ENCODE measurements at places on chromosomes 6 and 20.

DNA sequence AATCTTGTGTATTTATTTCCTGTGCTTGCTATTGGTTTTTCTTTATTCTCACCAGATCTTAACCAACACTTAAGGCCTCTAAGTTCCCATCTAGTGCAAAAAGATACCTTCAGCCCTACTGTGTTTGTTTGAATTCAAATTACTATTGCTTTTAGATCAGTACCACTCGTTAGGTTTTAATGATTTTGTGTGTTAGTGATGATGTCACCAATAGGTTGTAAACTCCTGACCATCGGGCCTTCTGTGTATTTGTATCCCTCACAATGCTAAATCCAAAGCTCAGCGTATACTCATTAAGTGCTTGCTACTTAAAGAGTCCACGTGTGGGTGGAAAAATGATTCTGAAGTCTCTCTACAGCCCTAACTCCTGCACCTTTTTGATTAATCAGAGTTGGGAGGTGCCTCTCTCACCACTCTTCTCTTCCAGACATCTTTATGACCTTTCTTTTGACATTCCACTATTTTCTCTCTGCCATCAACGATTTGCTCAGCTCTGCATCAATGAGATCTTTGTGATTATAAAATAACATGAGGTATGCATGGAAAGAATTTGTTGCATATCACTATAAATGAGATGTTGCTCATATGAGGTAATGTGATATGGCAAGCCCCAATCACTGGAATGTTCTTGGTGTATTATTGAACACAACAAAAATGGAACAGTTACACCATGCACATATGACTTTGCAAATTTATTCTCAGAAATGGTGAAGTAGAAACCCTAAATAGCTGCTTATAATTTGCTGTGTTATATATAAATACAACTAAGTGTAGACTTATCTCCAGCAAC lies 55.1 kb upstream of the LAMA2 start:
- DNase-seq, result no peak

DNA sequence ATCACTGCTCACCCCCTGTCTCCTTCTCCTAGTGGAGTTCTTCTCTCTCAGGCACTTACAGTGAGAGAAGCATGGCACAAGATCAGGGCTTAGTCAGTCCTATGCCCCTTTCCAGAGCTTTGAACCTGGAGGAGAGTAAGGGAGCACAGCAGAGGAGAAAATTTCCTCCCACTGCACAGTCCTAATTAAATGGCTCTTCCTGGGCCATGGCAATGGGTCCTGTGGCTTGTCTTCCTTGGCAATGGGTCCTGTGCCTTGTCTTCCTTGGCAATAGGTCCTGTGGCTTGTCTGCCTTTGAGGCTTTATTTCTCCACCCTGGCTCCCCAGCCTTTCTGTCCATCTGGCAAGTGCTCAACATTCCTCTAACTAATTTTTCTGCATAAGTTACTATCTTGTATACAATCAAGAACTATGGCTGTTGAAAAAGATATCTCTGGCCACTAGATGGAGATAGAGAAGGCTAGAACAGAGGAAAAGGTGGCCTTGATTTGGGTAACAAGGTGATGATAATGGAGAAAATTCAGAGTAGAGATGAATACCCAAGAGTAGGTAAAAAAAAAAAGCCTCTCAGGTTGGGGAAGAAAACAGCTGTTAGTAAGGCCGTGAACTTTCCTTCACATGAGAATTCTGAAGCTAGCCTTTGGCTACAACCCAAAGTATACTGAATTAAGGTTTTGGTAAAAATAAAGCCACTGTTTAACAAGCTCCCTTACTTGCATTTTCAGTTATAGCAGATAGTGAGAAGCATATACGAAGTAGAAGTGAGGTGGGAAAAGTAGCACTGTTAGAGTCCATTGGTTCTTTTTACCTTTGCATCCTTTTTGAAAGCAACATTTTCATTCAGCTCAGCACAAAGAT lies 504.9 kb downstream of the DOK5 start:
- DNase-seq, result no peak

DNA sequence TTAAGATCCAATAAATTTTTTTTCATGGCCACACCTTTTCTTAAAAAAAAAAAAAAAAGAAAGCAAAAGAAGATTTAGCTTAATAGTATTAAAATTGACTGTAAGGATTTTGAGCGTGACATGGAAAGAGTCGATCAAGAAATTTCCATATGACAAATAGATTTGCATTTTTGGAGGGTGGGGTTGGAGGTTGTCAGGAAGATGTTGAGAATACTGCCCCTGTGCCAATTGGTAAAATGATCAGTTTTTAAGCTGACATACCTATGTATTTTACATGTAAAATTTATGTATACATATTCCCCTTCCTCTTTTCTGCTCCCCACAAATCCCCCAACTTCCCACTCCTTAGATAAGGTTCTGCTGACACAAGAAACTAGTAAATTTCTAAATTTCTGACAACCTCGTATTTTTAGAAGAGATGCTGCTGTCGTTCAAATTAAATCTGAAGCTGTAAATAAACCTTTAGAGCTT lies 520.9 kb downstream of the CD83 start:
- no peak for DNase-seq

- no peak for DNase-seq
Measured at GRCh38 chr6:130136798-130137197, 86.0 kb downstream of the SAMD3 start.

- no peak for DNase-seq
Measured at GRCh38 chr20:57650266-57650665, 30.0 kb upstream of the ZBP1 start.

DNA sequence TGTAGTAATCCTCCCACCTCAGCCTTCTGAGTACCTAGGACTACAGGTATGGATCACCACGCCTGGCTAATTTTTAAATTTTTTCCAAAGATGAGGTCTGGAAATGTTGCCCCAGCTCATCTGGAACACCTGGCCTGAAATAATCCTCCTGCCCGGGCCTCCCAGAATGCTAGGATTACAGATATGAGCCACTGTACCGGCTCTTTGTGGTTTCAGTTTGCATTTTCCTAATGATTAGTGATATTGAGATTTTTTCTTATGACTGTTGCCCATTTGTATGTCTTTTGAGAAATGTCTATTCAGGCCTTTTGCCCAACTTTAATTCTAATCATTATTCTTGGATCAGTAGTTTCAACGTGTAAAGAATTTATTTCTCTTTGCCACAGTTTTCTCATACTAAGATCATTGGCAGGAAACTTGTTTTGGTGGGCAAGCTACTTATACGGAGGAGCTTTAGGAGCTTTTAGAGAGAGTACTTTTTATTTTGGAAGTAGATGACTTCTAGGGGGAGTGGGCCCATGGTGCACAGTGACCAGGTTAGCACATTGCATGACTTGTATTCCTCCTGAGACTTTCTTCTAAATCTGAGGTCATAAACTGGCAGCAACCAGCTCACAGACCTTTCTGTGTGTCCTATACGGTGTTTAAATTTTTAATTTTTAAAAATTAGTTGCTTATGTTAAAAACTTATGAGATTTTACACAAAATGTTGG lies 62.3 kb downstream of the STK4 start:
- DNase-seq, result no peak

DNA sequence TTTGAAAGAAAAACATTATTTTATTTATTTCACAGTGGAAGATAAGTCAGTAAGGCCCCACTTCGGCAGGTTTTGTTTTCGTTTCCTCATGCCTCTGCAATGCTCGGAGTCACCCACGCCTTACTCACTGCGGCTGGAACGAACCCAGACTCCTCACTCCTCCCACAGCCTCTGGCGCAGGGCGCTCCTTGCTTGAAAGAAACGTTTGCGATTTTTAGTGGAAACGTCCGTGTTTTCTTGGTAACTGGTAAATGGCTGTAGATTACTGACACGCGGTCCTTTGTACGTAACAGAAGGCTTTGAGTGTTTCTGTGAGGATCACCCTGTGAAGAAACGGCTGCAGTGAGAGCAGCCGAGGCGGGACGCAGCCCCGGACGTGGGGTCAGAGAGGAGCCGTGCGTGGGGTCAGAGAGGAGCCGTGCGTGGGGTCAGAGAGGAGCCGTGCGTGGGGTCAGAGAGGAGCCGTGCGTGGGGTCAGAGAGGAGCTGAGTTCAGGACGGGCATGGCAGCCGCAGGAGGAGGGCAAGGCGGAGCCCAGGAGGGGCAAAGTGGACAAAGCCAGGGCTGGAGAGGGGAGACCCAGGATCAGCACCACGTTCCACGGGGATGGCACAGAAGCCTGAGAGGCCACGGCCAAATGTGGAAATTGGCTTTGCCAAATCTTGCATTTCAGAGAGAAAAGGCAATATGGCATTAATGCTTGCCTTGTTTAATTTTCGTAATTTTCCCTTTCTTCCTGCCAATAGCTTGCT lies 198.6 kb upstream of the THBS2 start:
- DNase-seq, result no peak

- no peak for DNase-seq
Measured at GRCh38 chr6:17851720-17852161, 135.7 kb downstream of the KIF13A start.

DNA sequence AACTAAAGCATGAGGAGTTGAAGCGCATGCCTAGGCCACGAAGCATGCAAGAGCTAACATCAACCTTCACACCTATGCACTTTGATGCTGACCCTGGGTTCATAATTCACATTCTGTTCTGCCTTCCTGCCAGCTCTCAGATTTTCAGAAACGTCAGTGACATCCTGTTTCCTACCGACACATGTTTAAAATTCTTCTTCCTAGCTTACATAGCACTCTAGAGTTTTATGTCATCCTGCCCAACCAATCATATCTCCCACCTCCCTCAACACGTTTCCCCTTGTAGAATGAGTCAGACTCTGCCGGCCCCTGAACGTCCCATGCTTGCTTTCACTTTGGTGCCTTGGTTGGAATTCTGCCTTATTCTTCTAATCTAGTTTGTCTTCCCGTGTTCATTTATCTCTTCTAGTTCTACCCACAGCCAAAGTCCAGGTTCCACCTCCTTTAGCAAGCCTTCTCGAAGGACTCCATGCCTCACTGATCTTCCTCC lies 97.2 kb upstream of the MAP7 start:
- DNase-seq, result no peak

GRCh38 chr20:57558614-57559288 lies 2.2 kb upstream of the PCK1 start:
- no peak for DNase-seq

GRCh38 chr6:168407842-168408241 lies 33.1 kb upstream of the SMOC2 start:
- DNase-seq, result no peak

DNA sequence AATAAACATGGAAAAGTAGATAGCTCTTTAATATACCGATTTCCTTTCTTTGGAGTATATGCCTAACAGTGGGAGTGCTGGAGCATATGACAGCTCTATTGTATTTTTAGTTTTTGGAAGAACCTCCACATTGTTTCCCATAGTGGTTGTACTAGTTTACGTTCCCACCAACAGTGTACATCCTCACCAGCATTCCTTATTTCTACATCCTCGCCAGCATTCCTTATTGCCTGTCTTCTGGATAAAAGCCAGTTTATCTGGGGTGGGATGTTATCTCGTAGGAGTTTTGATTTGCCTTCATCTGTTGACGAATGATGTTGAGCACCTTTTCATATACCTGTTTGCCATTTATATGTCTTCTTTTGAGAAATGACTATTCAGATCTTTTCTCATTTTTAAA lies 2.6 kb downstream of the MICA start:
- DNase-seq, result no peak

- no peak for DNase-seq
Measured at GRCh38 chr6:141167945-141168344, 964.8 kb upstream of the GJE1 start.

- peak; percentile 88 for DNase-seq
Measured at GRCh38 chr6:149316740-149317643, 520 bp upstream of the TAB2 start.

GRCh38 chr6:154488248-154488593 lies 22.3 kb downstream of the CNKSR3 start:
- DNase-seq, result no peak

- DNase-seq, result no peak
Measured at GRCh38 chr6:27593200-27593818, 120.4 kb upstream of the ZNF184 start.

DNA sequence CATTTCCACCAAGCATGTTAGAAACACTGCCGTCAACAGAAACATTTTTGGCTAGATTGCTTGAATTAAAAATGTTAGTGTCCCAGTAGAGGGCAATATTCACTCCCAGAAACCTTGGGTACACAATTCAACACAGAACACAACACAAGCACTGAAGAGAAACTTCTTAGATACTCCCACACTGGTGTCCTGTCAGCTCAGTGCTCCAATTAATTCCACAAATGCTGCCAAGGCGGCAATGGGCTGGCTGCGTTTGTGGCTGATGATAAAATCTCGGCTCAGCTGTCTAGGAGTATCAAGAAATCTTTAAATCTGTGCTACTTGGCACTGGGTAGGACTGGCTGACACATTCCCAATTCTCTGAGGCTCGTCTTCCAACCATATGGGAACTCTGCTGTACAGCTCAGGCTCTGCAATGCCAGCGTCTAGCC lies 39.3 kb downstream of the BEND3 start:
- DNase-seq, result no peak

- DNase-seq, result no peak
Measured at GRCh38 chr6:11730641-11731040, 48.0 kb downstream of the ADTRP start.

DNA sequence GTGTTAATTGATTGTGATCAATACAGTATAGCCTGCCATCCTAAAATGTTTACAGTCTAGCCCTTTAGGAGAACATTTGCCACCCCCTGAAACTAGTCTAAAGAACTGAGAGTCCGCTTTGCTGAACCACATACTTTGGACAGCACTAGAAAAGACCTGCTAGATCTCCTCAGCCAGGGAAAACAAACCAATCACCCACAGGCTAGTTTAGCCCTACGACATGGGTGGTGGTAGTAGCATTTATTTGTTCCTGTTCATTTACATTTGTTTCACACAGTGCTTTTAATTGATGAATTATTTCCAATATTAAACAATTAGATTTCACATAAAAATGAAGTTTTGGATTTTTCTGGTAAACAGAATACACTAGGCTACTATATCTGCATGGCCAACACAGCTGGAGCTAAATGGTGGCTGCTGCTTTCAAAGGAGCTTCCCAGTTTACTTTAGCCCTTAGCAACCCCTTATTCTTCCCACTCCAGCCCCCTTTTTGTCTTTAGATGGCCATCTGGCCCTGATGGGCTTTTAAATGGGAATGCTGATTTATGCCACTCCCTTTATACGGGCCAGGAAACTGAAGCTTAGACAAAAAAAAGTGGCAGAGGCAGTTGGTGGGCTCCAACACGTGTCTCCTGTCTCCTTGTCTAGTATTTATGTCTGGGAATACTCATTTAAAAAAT lies 72.4 kb downstream of the ADGRG6 start:
- no peak for DNase-seq

- DNase-seq, result no peak
Measured at GRCh38 chr20:58042591-58042990, 185.9 kb downstream of the ANKRD60 start.

- DNase-seq, result no peak
Measured at GRCh38 chr6:54291146-54291545, 17.1 kb upstream of the TINAG start.

GRCh38 chr6:160507420-160507819 lies 156.7 kb downstream of the LPA start:
- no peak for DNase-seq

- peak; percentile 73 for DNase-seq
Measured at GRCh38 chr6:157764178-157765068, 58.6 kb upstream of the SNX9 start.

GRCh38 chr20:48052475-48052835 lies 267.2 kb upstream of the SULF2 start:
- no peak for DNase-seq

All from activated T-helper 1 cell treated with Interleukin-2 at 50 U/mL for 16 hours (primary cell).